Gastrocnemius medialis (tissue), 4 donors: ENCODE measurements at places on chromosomes 16 and 17.

DNA sequence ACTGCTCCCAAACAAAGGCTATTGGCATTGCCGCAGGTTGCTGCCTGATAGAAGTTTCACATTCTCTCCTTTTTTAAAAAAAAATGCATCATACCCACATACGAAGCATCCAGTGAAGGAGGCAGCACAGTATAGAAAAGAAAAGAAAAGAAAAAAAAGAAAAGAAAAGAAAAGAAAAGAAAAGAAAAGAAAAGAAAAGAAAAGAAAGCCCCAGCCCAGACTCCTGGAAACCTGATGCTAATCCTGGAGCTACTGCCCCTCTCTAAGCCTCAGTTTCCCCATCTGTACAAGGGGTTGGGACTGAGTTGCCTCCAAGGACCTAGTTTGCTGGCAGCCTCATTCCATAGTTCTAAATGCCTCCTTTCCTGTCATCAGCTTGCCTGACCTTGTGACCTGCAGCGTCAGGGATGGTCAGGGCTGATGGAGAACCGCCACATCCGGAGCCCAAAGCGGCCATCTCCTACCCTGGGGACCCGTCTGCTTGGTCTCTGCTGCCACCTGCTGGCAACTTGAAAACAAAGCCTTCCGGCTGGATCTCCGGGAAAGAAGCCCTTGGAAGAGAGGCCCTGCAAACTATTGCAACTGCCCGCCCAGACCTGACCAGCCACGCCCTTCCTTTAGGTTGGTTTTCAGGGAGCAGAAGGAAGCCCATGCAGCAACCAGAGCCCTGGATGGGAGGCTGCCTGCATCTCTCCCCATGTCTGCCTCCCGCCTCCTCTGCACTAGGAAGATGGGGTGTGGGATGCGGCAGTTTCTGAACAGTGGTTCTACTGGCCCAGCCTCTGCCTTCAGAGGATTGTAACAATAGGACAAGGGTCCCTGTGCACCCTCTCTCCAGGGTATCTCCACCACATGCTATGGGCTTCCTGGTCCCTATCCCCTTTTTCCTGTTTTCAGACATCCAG lies 13.0 kb downstream of the AIPL1 start:
- peak; percentile 55 for DNase-seq

- DNase-seq = no peak
Observed at GRCh38 chr16:21194771-21195301, 16.5 kb downstream of the ZP2 start.

DNA sequence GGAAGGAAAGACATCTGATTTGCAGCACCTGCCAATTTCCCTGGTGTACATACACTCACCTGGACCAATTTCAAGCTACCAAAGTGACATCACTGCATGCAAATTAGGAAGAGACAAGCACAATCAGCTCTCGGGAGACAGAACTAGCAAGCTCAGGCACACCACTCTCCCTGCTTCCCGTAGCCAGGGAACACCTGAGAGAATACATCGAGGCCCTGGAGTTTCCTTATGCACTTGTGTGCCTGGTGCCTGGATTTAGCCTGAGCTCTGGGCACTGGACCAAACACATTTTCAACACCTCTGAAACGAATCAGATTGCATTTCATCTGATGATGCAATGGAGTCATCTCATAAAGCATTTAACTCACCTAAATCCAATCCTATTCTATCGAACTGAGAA lies 110.5 kb downstream of the HS3ST2 start:
- no peak for DNase-seq

DNA sequence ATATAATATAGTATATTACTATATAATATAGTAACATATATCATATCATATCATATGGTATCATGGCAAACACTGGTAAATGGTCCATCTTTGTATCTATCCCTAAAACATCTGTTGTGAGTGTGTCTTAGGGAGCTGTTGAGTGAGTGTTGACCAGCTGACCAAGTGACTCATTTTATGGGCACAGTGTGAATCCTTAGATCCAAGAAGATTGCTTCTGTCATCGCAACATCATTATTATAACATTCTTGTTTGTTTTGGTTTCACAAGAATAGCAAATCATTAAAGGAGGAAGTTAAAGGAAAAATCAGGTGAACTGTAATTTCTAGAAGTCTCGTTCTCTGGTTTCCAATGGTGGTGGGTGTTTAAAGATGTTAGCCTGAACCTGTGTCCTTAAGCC lies 11.7 kb upstream of the MAF start:
- no peak for DNase-seq

DNA sequence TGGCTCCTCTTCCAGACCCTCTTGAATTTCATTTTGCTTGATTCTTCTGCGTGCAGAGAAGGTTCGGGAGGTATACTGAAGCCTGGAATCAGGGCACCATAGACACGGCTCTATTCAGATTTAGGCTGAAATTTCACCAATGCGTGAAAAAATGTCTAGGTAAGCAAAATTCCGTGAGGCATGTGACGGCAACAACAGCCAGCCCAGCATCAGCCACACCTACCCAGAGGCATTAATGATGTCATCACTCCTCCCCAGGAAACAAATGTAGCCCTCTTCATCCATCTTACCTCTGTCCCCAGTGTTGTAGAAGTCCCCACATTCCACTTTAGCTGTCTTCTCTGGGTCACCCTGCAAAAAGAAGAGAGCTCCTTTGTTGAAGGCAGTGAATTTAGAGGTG lies 50.8 kb upstream of the ACSM2B start:
- no peak for DNase-seq

- no peak for DNase-seq
Observed at GRCh38 chr17:8128125-8128784, 4.3 kb upstream of the HES7 start.

DNA sequence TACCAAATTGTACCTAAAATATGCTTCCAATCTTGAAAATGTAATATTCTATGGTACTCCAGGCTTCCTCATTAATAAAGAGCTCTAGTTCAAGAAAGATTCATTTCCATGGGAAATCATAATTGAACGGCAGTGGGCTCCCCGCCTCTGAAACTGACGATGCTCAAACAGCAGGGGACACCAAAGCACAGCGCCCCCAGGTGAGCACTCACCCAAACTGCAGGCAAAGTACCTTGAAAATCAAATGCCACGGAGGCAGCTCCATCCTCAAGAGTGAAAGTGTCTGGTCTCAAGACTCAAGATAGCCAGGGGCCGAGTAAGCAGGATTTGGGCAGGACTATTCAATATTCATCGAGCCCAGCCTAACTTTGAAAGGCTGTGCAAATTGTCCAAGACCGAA lies 217.4 kb upstream of the TNRC6C start:
- no peak for DNase-seq

- DNase-seq = peak; percentile 48
Observed at GRCh38 chr16:69833357-69834282, 71.5 kb downstream of the WWP2 start.

- peak; percentile 83 for DNase-seq
Observed at GRCh38 chr17:7685533-7686221, 1.6 kb downstream of the TP53 start.

- no peak for DNase-seq
Observed at GRCh38 chr16:67120025-67120424, 10.3 kb downstream of the PHAF1 start.

- DNase-seq = peak; percentile 63
Observed at GRCh38 chr17:49646391-49647255, 31.3 kb downstream of the SPOP start.

- DNase-seq = no peak
Observed at GRCh38 chr16:24986512-24987303, 28.5 kb downstream of the ARHGAP17 start.

- DNase-seq = no peak
Observed at GRCh38 chr16:30186444-30186781, 3.0 kb downstream of the CORO1A start.

GRCh38 chr17:66135896-66136295 lies 56.0 kb downstream of the CEP112 start:
- DNase-seq = no peak

DNA sequence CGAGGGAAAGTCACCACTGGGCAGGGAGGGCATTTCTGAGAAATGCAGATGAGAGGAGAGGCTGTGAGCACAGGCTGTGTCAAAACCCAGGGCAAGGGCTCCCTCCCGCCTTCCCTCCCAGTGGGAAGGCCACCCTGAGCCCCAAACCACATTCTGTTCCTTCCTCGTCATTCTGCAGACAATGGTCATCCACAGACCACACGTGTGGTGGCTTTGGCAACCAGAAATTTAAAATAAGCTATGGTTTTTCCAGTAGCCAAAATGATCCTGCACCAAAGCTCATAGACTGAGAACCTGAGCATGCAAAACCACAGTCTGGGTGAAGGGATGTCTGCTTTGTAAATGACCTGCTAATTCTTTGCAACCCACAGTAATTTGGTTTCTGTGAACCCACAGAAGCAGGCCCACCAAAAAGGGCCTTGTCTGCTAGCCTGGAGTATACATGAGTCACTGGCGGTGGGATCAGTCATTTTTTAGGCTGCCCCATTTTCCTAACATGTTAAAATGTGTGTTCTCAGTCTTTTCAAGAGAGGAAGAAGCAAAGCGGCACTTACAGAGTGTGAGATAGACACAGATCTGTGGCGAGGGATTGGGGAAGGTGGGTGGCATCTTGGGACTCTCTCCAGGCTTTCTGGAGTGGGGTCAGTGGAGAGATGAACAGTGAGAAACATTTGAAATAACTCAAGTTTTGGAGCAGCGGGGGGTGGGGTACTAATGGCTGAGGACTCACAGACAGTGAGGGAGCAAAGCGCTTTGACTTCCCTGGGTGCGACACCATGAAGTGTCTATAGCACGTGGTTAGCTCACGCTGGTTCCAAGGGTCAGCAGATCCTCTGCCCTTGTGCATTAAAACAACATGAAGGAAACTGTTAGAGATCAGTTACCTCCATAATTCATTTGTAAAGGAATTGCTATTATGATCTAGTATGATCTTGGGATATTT lies 20.5 kb downstream of the GRB7 start:
- no peak for DNase-seq

- DNase-seq = no peak
Observed at GRCh38 chr17:5948811-5949210, 121.4 kb upstream of the WSCD1 start.
